ENCODE measurements at places on chromosomes 11 and 22. TPM values are rescaled to one million over a fixed set of nuclear protein-coding genes. Genes with fewer than 3 reads are reported as not detected.

Gene DKK3
- not detected for total RNA-seq

Gene RASGRP2
- total RNA-seq, result 5.6 TPM

Gene MCAM
- total RNA-seq, result 6.9 TPM

GRCh38 chr22:32020117-32020516 lies 22.9 kb upstream of the SLC5A1 start:
- no peak for DNase-seq

DNA sequence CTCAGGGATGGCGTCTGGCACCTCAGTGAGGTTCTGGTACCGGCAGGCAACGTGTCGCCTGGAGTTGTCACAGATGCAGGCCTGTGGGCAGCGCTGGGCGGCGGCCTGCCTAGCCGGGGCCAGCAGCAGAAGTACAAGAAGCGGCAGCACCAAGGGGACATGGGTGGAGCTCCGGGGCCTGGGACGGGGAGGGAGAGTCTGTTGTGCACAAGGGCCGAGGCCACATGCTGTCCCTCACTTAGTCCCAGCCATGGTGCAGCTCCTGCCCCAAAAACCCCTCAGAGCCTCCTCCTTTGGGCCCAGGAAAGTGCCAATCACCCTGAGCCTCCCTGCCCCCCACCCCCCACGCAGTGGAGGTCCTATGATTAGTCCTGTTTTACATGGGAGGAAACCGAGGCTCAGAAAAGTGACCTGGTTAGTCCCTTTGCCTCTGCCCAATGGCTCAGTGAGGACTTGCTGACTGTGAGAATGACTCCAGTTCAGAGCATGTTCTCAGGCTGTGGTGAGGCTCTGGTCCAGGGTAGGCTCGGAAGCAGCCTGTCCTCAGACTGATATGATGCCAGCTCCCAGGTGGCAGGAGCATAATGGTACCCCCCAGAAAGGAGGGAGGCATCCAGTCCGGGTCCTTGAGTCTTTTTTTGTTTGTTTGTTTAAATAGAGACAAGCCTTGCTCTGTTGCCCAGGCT lies 1.1 kb downstream of the CHADL start:
- DNase-seq, result no peak

- no peak for DNase-seq
Observed at GRCh38 chr22:25895678-25896077, 153.7 kb downstream of the MYO18B start.

- no peak for DNase-seq
Observed at GRCh38 chr11:14149683-14150082, 187.2 kb downstream of the SPON1 start.

- DNase-seq, result no peak
Observed at GRCh38 chr11:105224482-105225253, 85.1 kb upstream of the CARD18 start.
